ENCODE measurements at places on chromosomes 6 and 20.

GRCh38 chr6:14681699-14682487 is 564.0 kb upstream of the JARID2 start:
- DNase-seq, result no peak

DNA sequence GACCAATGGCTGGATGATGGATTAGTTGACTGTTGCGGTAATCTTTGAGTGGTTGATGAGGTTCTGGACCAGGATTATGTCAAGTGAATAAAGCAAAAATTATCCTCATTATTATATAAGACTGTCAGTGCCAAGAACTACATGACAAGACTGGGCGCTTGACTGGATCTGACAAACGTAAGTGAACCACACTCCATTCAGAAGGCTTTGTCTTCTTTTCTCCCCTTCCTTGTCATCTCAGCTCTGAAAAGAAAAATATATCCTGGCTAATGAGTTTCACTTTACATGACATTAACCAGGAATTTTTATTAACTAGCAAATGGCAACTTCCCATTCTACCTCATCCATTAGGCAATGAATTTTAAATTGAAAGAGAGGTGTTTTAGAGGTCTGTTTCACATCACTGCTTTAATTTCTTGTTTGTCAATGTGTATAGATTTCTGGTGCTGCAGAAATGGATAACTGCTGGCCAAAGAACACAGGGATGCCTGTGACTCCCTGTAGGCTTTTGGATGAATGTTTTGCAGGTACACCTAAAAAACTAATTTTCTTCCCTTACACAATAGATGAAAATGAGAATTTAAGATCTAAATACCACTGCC is 150.1 kb downstream of the ELOVL4 start:
- DNase-seq, result no peak

DNA sequence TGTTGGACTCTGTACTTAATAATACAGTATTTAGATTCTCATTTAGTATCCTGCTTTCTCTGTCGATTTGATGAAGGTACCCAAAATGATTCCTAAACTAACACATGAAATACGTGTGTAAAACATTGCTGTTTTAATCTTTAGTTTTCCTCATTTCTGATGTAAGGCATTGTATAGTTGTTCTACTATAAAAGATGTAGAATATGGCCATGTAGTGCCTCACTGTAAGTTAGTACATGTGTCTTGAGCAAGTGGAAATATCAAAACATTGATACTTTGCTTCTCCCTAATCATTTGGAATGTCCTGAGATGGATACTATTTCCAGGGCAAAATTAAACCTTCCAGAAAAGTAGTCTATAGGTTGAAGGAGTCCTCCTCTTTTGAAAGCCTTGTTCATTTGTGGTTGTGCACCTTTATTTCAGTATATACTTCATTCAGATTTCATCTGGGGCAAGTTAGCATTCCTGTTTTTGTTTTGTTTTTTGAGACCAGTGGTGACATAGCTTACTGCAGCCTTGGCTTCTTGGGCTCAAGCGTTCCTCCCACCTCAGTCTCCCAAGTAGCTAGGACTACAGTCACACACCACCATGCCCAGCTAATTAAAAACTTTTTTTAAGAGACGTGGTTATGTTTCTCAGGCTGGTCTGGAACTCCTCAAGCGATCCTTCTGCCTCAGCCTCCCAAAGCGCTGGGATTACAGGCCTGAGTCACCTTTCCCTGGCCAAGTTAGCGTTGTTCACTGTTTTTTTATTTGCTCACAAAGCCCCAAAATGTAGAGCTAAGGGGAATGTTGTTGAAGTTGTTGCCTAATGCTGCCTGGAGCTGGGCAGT is 11.6 kb downstream of the SRSF3 start:
- DNase-seq, result no peak

- no peak for DNase-seq
Observed at GRCh38 chr6:99341862-99342455, 7.5 kb downstream of the FAXC start.

DNA sequence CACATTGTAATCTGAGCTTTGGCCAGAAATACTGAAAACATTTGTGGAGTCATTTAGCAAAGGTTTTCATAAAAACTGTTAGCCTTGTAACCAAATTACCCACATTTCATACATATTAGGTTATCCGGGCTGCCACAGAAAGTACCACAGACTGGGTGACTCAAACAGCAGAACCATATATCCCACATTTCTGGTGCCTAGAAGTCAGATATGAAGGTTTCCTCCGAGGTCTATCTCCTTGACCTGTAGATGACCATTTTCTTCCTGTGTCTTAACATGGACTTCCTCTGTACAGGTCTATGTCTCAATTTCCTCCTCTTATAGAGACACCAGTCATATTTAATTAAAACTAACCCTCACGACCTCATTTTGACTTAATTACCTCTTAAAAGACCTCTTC is 49.5 kb upstream of the SMIM28 start:
- no peak for DNase-seq
